ENCODE measurements at places on chromosomes 2 and 18.

- no peak for DNase-seq
Measured at GRCh38 chr2:208546107-208546506, 139.5 kb downstream of the PTH2R start.

GRCh38 chr2:137741784-137742362 is 222.4 kb upstream of the HNMT start:
- no peak for DNase-seq

DNA sequence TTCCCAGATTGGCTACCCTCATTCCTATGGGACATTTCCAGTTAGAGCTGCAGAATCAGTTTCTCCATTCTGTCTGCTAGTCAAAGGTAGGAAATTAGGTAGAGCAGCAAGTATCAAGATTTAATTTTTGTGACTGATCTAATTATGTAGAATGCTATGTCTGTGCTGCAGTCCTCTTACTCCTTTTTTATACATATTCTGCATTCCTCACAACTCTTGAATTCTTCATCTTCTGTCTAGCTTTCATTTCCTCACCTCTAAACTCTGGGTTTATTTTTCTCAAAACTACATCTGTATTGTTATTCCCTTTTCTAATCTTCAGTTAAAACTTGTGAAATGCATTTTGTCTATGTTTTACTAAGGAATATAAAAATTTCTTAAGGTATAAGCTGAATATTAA is 8.6 kb downstream of the SGO2 start:
- no peak for DNase-seq

GRCh38 chr2:225164401-225165050 is 122.3 kb upstream of the DOCK10 start:
- DNase-seq: no peak

DNA sequence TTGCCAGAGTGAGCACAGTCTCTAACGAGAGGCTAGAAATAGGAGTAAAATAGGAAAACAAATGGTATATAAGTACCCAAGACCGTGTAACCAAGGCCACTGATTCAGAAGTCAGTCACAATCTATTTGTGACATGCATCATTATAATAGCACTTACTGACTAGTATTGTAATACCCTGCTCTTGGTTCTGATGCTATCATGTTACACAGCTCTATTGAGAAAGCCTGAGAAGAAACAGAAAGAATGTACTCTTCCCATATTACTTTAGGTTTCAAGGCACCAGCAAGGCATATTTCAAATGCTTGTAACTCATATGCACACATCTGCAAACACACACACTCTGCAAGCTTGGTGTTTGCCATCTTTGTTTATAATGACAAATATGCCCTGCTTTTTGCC is 746.4 kb downstream of the SLC4A3 start:
- DNase-seq: no peak

GRCh38 chr2:160940699-160941098 is 219.5 kb upstream of the TANK start:
- no peak for DNase-seq

DNA sequence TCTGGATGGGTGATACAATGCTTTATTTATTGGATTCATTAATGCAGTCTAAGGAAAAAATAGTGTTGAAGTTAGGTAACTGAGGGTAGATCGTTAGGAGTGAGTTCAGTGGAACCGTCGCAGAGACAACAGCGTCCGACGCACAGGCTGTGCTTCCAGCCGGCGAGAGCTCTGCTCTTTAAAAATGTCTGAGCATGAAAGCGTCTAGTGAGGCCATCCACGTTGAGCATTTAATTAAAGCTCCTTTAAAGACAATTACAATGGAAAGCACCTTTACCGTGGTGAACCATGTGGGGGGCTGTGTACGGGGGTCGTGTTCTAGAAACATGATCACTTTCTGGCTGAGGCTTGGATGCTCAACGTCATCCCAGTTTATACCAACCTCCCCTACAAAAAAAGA is 822.7 kb downstream of the GALR1 start:
- DNase-seq: no peak

DNA sequence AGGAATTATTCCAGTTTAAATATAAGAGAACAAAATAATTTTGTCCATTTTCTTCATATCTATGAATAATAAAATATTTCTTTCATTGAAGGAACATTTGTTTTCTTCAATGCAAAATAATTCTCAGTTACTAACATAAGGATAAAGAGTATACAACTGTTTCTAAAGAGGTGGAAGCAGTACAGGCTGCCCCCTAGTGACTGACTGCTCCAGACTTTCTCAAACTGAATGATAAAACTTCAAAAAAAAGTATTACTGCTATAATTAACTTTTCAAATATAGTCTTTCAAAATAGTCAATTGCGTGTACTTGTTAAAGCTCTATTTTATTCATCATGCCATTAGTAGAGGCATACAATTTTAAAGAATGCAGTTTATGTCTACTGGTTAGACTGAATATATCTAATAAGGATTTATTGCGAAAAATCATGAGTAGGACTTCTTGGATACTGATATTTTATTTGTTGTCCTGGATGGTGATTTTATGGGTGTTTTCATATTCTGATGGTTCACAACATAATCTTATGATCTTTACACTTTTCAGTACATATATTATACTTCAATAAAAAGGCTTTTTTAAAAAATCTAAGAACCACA is 100.1 kb downstream of the WDPCP start:
- DNase-seq: no peak

- no peak for DNase-seq
Measured at GRCh38 chr2:26946841-26947784, 23.3 kb upstream of the MAPRE3 start.

- DNase-seq: no peak
Measured at GRCh38 chr18:53541924-53542323, 682.5 kb downstream of the MBD2 start.

DNA sequence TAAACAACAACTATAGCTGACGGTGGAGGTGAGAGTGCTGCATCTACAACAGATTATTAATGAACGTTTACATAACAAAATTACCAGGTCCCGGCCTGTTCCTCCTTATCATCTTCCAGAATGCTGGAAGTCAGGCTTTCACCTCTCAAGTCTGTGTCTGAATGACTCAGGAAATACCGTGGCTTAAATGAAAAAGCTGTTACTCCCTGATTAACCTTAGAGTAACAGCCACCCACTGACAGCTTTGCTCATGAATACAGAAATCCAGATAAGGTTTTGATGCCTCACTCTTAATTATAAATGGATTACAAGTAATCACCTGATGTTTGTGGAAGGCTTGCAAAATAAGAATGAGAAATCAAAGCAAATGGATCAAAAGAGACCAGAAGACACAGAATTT is 885.3 kb upstream of the CELF4 start:
- no peak for DNase-seq

GRCh38 chr2:199693861-199694260 is 157.1 kb downstream of the FTCDNL1 start:
- no peak for DNase-seq

DNA sequence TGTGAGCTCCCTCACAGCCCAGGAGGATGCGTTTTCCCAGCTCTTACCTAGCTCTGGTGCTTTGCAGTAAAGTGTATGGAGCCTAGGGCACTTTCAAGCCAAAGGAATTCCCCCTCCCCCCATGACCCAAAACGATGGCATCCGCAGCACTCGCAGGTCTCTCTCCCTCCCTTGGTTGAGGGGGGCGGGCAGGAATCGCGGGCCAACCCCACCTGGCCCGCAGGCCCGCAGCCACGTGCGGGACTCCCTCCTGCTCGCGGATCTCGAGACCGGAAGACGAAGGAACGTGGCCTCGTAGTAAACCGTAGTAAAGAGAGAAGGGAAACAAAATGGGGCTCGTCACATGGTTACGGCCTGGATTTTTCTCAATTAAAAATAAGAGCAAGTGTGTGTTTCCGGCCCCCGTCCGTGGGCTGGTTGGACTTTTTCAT is 8.5 kb downstream of the IRS1 start:
- DNase-seq: no peak

DNA sequence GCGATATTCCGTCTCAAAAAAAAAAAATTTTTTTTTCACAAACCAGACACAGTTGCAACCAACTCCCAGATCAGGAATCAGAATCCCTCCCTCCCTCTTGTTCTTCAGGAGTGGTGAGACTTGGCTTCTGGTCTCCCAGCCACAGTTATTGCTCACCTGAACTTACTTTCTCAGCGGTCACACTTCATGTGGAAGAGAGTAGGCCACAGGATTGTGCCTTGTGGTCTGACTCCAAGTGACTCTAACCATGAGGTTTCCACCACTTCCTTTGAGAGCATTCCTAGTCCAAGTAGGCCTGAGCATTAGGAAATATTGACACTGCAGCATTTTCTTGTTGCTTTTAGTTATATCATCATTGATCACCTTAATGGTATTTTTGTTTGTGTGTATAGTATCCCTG is 12.1 kb downstream of the FMNL2 start:
- DNase-seq: no peak

- DNase-seq: no peak
Measured at GRCh38 chr18:65735155-65735554, 15.7 kb upstream of the CDH7 start.

GRCh38 chr2:47221946-47222345 is 66.8 kb upstream of the STPG4 start:
- DNase-seq: no peak

DNA sequence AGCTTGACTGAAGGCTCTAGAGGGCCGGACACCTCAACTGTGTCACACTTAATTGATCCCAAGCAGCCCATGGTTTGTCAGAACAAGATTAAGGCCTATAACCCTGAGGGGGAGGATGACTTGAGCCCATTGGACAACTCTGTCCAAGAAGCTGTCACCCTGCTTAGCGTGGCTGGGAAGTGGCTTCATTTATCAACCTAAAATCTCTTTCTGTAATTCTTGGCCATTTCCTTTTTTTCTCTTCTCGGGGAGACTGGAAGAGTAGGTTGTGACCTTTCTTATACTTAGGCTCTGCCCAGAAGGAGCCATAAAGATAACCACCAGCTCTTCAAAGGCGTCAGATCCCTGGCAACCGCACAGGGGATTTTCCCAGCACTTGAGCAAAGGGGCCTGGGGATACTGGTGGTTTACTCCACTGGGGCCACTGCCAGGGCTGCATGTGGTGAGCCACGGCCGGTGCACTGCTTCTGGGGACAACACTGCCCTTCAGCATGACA is 265.5 kb downstream of the CYRIA start:
- DNase-seq: no peak

DNA sequence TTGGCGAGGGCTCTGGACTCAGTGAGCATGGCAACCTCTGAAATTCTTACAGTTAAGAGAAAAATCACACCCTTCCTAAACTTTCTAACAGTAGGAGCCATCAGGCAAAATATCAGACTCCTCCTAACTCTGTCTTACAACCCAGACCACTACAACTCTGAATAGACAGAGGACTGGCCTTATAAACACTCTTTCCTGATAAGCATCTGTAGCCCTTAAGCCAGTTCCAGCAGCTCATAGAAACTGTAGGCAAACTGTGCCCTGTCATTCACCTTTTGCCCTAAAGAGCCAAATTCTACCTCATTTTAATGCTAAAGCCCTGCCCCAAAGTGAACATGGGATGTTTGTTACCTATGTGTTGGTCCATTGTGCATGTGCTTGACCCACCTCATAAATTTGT is 304.8 kb downstream of the ALK start:
- DNase-seq: no peak

DNA sequence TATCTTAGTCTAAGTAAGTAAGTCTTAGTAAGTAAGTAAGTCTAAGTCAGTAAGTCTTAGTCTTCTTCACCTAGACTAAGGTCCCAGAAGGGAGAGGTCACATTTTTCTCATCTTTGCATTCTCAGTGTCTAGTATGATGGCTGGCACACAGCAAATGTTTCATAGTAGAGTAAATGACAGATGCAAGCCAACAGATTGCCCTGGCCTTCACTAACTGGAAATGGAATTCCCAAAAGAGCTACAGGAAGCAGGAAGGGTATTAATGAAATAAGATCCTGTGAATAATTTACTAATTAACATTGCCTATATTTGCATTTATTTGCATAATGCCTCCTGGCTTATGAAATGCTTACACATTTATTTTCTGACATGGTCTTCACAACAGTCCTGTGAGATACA is 221.6 kb downstream of the RAD51AP2 start:
- no peak for DNase-seq

- DNase-seq: no peak
Measured at GRCh38 chr2:2880938-2881337, 496.7 kb downstream of the EIPR1 start.

DNA sequence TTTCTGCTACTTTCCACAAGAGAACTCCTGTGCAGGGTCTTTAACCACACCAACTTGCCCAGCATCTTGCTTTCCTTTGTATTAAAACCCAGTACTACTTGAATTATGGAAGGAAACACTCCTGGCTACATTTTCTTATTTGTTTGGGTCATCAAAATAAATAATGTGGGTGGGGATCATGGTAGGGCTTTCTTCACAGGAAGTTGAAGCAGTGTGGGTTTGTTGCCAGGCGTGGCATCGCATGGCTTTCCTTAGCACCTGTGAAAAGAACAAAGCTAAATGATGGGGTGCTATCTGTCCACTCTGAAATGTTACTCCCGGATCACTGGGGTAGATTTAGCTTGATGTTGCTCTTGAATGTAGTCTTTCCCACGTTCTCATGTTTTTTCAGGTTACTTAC is 18.7 kb downstream of the ARHGAP25 start:
- no peak for DNase-seq

Data from activated naive CD4-positive, alpha-beta T cell treated with Interleukin-2 at 50 U/mL for 16 hours (primary cell).